ENCODE measurements at places on chromosomes 1 and 21.

DNA sequence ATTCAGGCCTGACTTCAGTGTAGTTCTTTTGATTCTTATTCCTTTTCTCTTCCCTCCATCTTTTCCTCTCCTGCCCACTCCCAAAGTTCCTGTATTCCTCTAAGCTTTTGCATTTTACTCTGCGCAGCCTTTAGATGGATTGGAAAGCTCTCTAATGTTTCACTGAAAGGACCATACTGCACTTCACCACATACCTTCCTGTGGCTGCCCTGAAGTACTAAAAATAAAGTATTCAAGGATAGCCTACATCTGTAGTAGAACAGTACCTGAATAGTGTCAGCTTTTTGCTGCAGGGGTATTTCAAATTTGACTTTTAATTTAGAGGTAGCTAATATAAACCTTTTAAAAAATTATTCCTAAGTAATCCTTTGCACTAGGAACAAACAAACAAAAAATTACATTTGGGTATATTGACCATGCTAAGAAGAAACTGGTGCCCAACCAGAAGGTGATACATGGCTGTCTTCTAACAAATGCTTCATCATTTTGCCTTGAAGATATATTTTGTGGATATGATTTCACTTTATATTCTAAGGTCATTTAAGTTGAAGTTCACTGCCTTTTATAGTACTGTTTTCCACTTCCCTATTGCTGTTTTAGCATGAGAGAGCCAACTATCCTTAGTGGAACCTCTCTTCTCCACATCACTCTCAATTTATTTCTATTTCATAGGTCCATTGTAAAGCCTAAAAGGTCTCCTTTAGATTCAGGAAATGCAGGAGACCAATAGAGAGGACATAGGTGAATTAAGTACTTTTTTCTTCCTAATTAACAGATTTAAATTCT is 22.8 kb downstream of the FAM20B start:
- DNase-seq = no peak

GRCh38 chr1:158053276-158053675 is 59.8 kb downstream of the KIRREL1 start:
- DNase-seq = no peak

DNA sequence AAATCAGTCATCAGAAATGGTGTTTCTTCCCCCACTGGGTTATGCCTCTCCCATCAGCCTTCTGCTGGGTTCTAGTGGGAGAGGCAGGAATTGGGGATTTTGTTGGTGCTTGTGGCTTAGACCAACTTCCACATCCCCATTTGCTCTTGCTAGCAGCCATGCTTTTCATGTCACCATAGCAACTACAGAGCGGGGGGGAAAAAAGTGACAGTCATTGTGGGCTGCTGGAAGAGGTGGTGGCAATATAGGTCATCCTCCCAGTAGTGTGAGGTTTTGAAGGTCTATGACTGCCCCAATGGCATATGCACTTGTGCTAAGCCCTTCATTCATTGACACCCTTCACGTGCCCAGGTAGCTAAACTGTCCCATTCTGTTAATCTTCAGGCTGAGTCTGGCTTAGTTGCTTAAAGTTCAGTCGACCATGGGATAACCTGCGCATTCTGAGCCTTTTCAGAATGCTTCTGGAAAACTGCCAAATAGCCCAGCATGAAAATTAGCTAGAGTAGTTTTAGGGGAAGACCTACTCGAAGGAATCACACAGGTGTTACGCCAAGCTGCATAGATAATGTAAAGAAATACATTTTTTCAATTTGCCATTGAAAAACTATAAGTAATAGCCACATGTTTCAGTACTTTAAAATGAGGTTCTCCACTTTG is 53.7 kb upstream of the ZNF326 start:
- peak; percentile 19 for DNase-seq

DNA sequence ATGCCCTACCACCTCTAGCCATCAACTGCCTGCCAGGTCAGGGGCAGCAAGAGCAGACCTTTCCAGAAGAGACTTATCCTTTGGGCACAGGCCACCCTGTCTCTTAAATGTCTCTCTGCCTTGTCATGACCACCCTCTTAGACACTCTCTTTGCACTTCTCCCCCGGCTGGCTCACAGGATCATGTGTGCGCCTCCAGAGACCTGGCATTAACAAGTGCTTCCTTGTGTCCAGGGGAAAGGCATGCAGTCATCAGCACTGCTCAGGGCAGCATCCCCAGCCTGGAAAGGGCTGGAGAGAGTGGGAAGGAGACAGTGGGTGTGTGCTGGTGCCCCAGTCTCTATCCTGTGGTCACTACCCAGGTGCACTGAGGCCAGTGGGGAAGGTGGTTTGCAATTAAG is 85.2 kb upstream of the TLR5 start:
- no peak for DNase-seq

GRCh38 chr1:233246965-233247364 is 48.6 kb downstream of the PCNX2 start:
- no peak for DNase-seq

DNA sequence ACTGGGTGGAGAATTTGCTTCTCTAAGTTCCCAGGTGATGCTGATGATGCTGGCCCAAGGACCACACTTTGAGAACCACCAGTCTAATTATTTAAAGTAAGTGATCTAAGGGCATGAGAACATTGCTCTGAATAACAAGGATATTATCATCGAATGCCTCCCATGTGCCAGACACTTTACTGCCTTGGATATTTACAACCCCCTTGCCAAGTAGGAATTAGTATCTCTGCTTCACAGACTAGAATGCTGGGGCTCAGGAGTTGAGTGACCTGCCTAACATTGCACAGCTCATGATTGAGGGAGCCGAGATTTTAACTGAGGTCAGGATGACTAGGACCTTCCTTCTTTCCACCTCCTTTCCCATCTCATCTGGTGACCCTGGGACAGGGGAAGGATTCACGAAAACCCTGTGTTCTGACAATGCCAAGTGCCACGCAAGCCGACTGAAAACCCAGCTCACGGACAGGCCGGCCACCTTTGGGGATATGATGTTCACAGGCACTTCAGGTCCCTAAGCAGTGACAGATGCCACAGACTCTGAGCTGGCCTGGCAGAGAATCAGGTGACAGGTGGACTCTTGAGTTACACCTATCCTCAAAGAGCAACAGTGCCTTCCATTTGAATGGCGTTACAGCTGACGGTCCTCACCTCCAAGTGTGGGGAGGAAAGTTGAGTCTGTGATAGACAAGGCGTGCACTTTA is 230.7 kb downstream of the TOMM20 start:
- no peak for DNase-seq

DNA sequence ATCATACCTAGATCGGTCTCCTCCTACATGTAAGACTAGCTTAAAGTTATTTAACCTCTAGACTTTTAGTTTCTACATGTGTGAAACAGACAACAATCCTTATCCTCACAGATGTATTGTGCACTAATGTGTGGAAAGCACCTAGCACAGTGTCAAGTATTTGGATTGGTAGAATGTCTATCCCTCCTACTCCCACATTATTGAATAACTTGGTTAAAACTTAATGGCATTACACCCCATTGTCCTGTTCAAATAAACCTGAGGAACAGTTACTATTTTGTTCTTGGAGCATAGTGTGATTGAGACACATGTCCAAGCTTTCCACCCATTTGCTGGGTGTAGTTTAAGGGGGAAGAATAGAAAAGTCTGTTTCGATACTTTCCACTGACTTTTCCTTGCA is 208.8 kb upstream of the JUN start:
- no peak for DNase-seq

- DNase-seq = no peak
These were observed 186.8 kb upstream of the EDN2 start for GRCh38 chr1:41671116-41671755.

- DNase-seq = peak; percentile 64
These were observed 10.5 kb downstream of the SERINC2 start for GRCh38 chr1:31423418-31423947.

GRCh38 chr1:243642936-243643335 is 207.1 kb downstream of the AKT3 start:
- DNase-seq = no peak

GRCh38 chr1:42176902-42177519 is 12.5 kb upstream of the GUCA2A start:
- DNase-seq = peak; percentile 62

GRCh38 chr1:194431121-194431520 is 1244.7 kb upstream of the B3GALT2 start:
- DNase-seq = no peak

DNA sequence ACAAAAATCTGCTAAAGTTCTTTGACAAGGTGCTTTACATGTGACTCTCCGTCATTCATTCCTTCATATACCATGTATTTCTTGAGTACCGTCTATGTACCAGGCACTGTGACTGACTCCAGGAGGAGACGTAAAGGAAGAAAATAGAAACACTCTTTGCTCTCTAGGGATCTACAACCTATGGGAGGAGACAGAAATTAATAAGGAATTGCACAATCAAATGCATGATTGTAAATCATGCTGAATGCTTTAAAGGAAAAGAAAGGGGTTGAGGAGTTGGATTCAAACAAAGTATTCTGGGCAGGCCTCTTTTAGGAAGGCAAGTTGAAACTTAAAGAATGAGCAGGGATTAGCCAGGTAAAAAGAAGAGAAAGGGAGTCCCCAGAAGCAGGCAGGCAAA is 239.1 kb upstream of the FGGY start:
- no peak for DNase-seq

- DNase-seq = no peak
These were observed 14.4 kb downstream of the UROD start for GRCh38 chr1:45026446-45026845.

DNA sequence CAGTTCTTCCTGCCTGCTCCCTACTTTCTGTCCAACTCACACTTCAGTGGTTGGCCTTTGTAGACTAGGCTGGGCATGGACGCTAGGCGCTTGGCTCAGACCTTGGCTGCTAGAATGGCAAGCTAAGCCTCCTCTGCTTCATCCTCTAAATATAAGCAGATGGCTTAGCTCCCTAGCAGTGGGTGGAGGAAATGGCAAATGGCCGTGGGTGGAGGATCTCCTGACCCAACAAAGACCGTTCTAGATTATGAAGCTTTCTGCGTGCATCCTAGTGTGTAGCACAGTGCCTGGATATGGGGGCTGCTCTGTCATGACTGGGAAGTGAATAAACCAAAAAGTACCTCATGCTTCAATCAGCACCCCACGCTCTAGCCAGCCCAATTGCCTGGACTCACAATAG is 10.4 kb upstream of the ETV3L start:
- DNase-seq = no peak

Data from NCI-H69 (cell line).